Colonic mucosa (tissue), 4 donors: ENCODE measurements at places on chromosomes 16 and 17. TPM values are rescaled to one million over a fixed set of nuclear protein-coding genes. Genes with fewer than 3 reads are reported as not detected.

DNA sequence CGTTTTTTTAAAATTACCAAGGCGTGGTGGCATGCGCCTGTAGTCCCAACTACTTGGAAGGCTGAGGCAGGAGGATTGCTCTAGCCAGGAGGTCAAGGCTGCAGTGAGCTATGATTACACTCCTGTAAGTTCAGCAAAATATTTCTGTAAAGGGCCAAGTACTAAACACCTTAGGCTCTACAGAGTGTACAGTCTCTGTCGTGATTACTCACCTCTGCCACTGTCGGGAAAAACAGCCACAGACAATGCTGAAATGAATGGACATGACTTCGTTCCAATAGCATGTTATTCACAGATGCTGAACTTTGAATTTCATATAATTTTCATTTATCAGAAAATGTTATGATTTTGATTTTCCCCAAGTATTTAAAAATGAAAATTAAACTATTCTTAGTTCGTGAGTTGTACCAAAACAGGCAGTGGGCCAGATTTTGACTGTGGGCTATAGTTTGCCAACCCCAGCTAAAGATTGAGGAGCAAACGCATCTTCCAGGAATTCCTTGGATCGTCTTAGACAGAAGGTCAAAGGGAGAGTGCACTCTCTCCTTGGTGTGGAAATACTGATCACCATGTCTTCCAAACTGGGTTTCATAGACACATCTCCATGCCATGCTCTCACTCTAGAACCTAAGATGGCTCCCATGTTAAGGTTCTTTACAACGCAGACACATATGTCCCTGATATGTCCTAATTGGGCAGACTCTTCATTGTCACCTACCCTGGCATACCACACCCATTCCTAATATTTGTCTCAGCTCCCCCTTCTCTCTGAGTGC lies 89.5 kb downstream of the MARF1 start:
- no peak overlapping the region for H3K4me3 ChIP-seq
- no peaks in the 10 kb centered on the region for H3K27me3 ChIP-seq
- H3K27ac ChIP-seq, result no peak overlapping the region
- no peaks in the 10 kb centered on the region for H3K4me1 ChIP-seq
- no peaks in the 10 kb centered on the region for H3K36me3 ChIP-seq
- DNase-seq, result no peak

The BLTP2 gene
- total RNA-seq, result 114 TPM

The IL32 gene
- 256 TPM for total RNA-seq

DNA sequence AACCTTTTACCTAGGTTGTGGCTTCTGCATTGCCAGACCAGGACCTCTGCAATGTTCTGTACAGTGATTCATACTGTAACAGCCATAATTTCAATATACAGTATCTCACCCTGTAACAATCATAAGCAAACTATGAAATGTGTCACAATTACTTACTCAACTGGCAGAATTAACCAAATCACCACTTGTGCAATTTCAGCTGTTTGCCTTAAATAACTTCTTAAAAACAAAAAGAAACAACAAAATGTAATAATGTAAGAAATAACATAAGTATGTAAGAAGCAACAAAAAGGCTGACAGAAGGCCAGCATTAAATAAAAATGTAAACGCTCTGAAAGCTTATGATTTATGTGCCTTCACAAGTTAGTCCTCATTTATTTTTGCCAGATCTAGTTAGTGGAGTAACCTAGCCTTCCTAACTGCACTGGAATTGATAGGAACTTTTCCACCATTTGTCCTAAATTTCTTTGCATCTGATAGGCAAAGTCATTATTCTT lies 96.9 kb downstream of the SKAP1 start:
- H3K27ac ChIP-seq, result no peak overlapping the region
- H3K4me1 ChIP-seq, result no peaks in the 10 kb centered on the region
- no peaks in the 10 kb centered on the region for H3K36me3 ChIP-seq
- H3K4me3 ChIP-seq, result no peak overlapping the region

DNA sequence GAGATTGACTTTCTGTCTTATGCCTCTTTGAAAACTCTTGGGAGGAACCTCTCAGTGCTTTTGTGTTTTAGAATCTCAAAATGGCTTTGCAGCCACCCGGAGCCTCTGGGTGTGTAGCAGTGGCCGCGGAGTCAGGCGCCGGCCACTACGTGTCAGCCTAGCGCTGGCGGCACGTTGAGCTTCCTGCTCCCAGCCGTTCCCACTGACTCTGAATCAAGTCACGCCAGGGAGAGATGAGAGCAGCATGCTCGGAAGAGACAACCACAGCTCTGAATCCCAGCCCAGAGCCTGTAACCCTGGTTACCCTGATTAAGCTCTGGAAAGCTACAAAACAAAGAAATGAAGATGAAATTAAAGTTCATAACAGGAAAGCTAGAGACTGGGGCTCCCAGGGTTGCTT lies 97.4 kb upstream of the CACNG5 start:
- no peaks in the 10 kb centered on the region for H3K36me3 ChIP-seq
- no peak for DNase-seq
- no peaks in the 10 kb centered on the region for H3K27me3 ChIP-seq
- H3K4me3 ChIP-seq, result no peak overlapping the region
- no peaks in the 10 kb centered on the region for H3K4me1 ChIP-seq
- no peak overlapping the region for H3K27ac ChIP-seq

- no peaks in the 10 kb centered on the region for H3K36me3 ChIP-seq
- no peaks in the 10 kb centered on the region for H3K4me1 ChIP-seq
- DNase-seq, result no peak
- no peaks in the 10 kb centered on the region for H3K27me3 ChIP-seq
Measured at GRCh38 chr16:13665876-13666275, 254.1 kb upstream of the ERCC4 start.

GRCh38 chr17:19344311-19345066 lies 18.0 kb downstream of the B9D1 start:
- H3K4me3 ChIP-seq, result no peak overlapping the region
- H3K36me3 ChIP-seq, result no peaks in the 10 kb centered on the region
- DNase-seq, result no peak
- no peaks in the 10 kb centered on the region for H3K27me3 ChIP-seq
- no peaks in the 10 kb centered on the region for H3K4me1 ChIP-seq

- no peak overlapping the region for H3K27ac ChIP-seq
- no peak overlapping the region for H3K4me3 ChIP-seq
- no peak for DNase-seq
- H3K36me3 ChIP-seq, result no peaks in the 10 kb centered on the region
- no peaks in the 10 kb centered on the region for H3K27me3 ChIP-seq
Measured at GRCh38 chr17:80614332-80615047, 69.9 kb downstream of the RPTOR start.

The DRC3 gene
- total RNA-seq, result 0.79 TPM

- H3K4me3 ChIP-seq, result no peak overlapping the region
- no peaks in the 10 kb centered on the region for H3K27me3 ChIP-seq
- no peak for DNase-seq
Measured at GRCh38 chr17:60960398-60961065, 282.9 kb downstream of the BCAS3 start.

DNA sequence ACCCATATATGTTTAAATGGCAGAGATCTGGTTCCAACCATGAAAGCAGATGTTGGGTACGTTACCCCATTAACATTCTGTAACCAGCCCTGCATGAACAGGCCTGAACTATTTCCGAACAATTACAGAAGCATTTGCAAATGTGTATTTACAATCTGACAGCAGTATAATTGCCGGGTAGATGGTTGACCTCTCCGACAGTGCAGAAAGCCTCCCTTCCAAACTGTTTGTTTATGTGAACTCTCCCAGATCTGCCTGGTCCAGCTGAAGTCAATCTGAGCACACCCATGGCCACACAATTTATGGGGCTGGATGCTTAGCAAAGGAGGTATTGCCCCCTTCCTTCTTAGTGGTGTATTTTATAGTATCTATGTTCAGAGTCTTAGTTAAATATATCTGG lies 21.8 kb downstream of the NUDT7 start:
- no peaks in the 10 kb centered on the region for H3K36me3 ChIP-seq
- no peak overlapping the region for H3K4me3 ChIP-seq
- H3K27me3 ChIP-seq, result no peaks in the 10 kb centered on the region
- H3K27ac ChIP-seq, result no peak overlapping the region

GRCh38 chr16:27127308-27127707 lies 60.6 kb downstream of the C16orf82 start:
- no peaks in the 10 kb centered on the region for H3K36me3 ChIP-seq
- no peak overlapping the region for H3K4me3 ChIP-seq
- H3K27me3 ChIP-seq, result no peaks in the 10 kb centered on the region
- no peaks in the 10 kb centered on the region for H3K4me1 ChIP-seq

The SDK2 gene
- total RNA-seq, result 1.2 TPM

GRCh38 chr16:7101054-7101453 lies 231.6 kb upstream of the RBFOX1 start:
- no peak overlapping the region for H3K4me3 ChIP-seq
- no peaks in the 10 kb centered on the region for H3K4me1 ChIP-seq
- no peaks in the 10 kb centered on the region for H3K27me3 ChIP-seq
- no peak overlapping the region for H3K27ac ChIP-seq
- no peak for DNase-seq

DNA sequence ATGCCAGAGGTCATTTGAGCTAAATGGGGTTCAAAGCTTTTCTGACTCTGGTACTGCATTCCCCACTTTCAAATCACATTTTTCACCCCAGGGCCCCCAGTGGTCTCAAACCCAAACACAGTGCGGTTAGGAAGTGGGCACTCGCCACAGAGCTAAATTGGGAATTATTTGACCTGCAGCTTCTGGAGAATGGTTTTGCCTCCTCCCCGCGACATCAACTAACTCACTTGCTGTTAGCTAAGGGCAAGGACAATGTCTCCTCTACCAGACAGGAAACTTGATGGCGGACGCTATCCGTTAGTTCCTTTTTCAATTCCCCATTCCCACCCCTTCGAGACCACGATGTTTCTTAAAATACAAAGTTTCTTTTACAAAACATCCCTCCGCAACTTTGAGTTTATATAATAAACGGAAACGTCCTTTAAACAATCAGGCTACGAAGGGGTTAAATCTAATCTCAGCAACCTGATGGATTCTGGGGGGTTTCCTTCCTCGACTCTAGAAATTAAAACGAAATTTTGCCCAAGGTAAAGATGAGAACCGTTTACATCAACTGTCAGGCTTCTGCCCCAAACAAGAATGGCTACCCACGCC lies 500 bp upstream of the KAT7 start:
- no peaks in the 10 kb centered on the region for H3K36me3 ChIP-seq
- peak overlapping the region; percentile 83 for H3K4me3 ChIP-seq
- H3K4me1 ChIP-seq, result peaks cover 4% of the 10 kb centered on the region
- no peaks in the 10 kb centered on the region for H3K27me3 ChIP-seq

The C1QTNF1 gene
- total RNA-seq, result 12.1 TPM

The NPB gene
- total RNA-seq, result 0.22 TPM

GRCh38 chr16:73060892-73061490 lies 13.1 kb upstream of the ZFHX3 start:
- H3K36me3 ChIP-seq, result no peaks in the 10 kb centered on the region
- no peak overlapping the region for H3K27ac ChIP-seq
- no peak overlapping the region for H3K4me3 ChIP-seq
- peaks cover 22% of the 10 kb centered on the region for H3K27me3 ChIP-seq

DNA sequence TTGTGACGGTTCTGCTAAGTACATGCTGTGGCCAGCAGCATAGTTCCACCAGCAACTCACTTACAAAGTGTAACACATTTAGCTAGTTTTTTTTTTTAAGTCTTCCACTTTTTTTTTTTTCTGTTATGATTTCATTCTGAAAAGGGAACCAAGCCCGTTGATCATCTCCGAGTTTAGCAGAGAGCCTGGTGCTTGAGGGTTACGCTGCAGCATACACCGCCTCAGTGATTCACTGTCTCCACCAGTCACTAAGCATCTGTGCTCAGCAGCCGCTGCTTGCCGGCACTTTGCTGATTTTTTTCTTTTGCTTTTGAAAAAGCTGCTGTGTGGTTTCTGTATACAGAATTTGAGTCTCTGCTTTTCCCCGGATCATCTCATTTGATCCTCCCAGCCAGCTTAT lies 194.5 kb upstream of the CDH13 start:
- H3K27me3 ChIP-seq, result no peaks in the 10 kb centered on the region
- H3K4me1 ChIP-seq, result no peaks in the 10 kb centered on the region
- no peaks in the 10 kb centered on the region for H3K36me3 ChIP-seq
- no peak for DNase-seq
- H3K27ac ChIP-seq, result no peak overlapping the region

The ZNF385C gene
- 0.32 TPM for total RNA-seq

The NPIPB13 gene
- 1.6 TPM for total RNA-seq

DNA sequence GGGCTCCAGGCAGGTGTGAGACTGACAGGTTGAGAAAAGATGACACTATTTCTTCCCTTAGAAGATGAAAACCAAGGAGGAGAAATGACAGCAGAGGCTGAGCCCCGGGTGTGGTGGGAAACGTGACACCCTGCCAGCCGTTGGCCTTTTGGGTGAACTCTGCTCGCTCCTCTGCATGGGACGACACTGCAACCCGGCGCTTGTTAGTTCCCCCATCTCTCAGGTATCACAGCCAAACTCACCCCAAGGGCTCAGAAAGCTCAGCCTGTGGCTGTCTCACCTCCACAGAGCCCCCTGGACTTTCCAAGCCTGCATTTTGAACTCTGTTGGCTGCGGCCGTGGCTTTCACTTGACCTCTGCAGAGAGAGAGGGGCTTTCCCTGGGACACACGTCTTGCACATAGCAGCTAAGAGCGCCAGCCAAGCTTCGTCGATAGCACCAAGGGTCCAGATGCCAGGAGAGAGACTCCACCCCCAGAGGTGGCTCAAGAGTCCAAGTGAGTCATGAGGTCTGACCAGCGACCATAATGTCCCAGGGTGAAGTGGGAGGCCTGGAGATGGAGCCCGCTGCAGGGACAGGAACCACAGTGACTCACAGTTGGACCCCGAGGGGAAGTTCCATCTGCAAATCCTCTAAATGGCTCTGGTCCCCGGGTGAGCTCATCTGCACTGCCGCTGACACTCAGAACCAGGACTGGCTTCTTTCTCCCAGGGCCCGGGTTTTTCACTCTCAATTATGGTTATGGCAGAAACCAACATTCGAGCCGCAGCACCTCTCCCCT lies 301.9 kb downstream of the SOX9 start:
- H3K27me3 ChIP-seq, result no peaks in the 10 kb centered on the region
- no peaks in the 10 kb centered on the region for H3K36me3 ChIP-seq
- H3K27ac ChIP-seq, result no peak overlapping the region
- peak; percentile 44 for DNase-seq

GRCh38 chr17:35801583-35802224 lies 6.3 kb upstream of the MMP28 start:
- no peaks in the 10 kb centered on the region for H3K36me3 ChIP-seq
- H3K4me1 ChIP-seq, result peaks cover 13% of the 10 kb centered on the region
- H3K27me3 ChIP-seq, result no peaks in the 10 kb centered on the region

DNA sequence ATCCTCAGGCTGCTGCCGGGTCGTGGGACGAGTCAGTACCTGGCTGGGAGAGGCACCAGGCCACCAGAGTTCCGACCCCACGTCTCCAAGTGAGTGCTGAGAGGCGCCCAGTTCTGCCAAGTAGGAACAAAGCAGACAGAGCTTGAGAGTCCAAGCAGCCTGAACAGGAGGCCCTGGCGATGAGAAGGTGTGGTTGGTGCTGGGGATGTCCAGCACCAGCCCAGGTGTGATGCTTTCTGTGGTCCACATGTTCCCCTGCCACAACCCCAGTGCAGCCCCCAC lies 10.8 kb downstream of the TAX1BP3 start:
- no peak for DNase-seq
- H3K27me3 ChIP-seq, result no peaks in the 10 kb centered on the region
- H3K36me3 ChIP-seq, result no peaks in the 10 kb centered on the region
- H3K4me1 ChIP-seq, result no peaks in the 10 kb centered on the region
- H3K4me3 ChIP-seq, result no peak overlapping the region
- H3K27ac ChIP-seq, result no peak overlapping the region

The CES3 gene
- 136 TPM for total RNA-seq
